PC-3 (cell line): ENCODE measurements at places on chromosomes 12 and 14. TPM values are rescaled to one million over a fixed set of nuclear protein-coding genes. Genes with fewer than 3 reads are reported as not detected.

GRCh38 chr12:74685385-74685784, 147.8 kb downstream of the ATXN7L3B start:
- no peaks in the 10 kb centered on the region for H3K36me3 ChIP-seq
- no peaks in the 10 kb centered on the region for H3K4me1 ChIP-seq
- H3K27me3 ChIP-seq, result no peaks in the 10 kb centered on the region

DNA sequence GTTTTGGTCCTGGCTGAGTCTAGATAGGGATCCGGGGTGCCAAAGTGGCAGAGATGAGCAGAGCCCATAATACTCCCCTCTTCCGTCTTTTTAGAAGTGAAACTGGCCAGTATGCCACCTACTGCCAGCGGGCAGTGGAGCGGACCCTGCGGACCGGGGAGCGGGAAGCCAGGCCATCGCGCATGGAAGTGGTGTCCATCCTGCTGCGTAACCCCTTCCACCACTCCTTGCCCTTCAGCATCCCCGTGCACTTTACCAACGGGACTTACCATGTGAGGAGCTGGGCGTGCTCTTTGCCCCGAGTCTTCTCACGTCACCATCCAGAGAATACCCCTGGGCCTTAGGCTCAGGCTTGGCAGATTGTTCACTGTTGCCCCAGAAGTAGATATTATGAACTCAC, 21.0 kb downstream of the PIGH start:
- H3K4me3 ChIP-seq, result no peak overlapping the region
- no peak for DNase-seq
- no peaks in the 10 kb centered on the region for H3K4me1 ChIP-seq
- H3K36me3 ChIP-seq, result no peaks in the 10 kb centered on the region
- no peaks in the 10 kb centered on the region for H3K27me3 ChIP-seq
- H3K27ac ChIP-seq, result no peak overlapping the region

Gene RND1
- 7.6 and 8.3 TPM in 2 replicates for total RNA-seq

Gene SLC35F4
- not detected in 2 replicates for total RNA-seq

Gene AMN1
- 2.1 and 3.9 TPM in 2 replicates for total RNA-seq
